Neural crest cell (in vitro differentiated cells): ENCODE measurements at places on chromosomes 1 and 21. TPM values are rescaled to one million over a fixed set of nuclear protein-coding genes. Genes with fewer than 3 reads are reported as not detected.

MTARC1 gene
- total RNA-seq: 28.3 and 28.5 TPM in 2 replicates

FCAMR gene
- not detected in 2 replicates for total RNA-seq

CBS gene
- 157 and 165 TPM in 2 replicates for total RNA-seq

OTUD3 gene
- total RNA-seq: 23.3 and 23.5 TPM in 2 replicates

SLC26A9 gene
- total RNA-seq: 0.16 TPM in 1 of 2 replicates, not detected in the other

PPIAL4G gene
- 0.09 TPM in 1 of 2 replicates, not detected in the other for total RNA-seq

CLEC20A gene
- not detected in 2 replicates for total RNA-seq

PTCH2 gene
- total RNA-seq: 1.4 and 2.0 TPM in 2 replicates

AZIN2 gene
- total RNA-seq: 8.1 and 9.7 TPM in 2 replicates

CSMD2 gene
- total RNA-seq: 0.40 and 0.45 TPM in 2 replicates

RASSF5 gene
- 1.2 and 1.4 TPM in 2 replicates for total RNA-seq

DNA sequence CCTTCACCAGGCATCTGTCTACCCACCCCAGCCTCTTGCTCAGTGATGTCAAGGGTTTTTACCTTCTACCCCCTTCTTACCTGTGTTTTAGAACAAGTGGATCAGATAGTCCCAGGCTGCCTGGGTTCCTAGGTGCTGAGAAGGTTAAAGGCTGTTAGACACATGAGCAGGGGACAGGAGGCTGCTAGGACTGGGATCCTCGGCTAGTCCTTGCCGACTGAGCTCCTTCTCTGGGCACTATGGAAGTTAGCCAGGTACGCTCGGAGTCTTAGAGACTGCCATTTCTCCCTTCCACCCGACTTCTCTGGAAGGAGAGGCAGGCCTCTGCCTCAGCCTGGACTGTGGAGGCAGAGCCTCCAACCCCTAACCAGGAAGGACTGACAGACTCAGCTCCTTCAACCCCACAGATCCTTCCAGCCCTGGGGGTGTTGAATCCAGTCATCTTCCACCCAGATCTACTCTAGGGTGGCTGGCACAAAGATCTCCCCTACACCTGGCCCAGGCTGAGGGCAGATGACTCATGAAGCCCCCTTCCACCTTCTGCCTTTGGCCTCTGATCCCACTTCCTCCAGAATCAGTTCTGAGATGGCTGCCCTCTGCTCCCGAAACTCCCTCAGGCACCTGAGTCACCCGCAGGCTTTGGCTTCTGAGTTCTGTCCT is at the start of gene DYNLT4:
DYNLT4 (minus strand) TSS at position 648 of the 660 bp plus-strand sequence. CDS start 683 bp downstream, outside the sequence.
- peaks cover 4% of the 10 kb centered on the region for H3K27me3 ChIP-seq
- DNase-seq: no peak
- H3K4me3 ChIP-seq: peak within 1 kb of the TSS; percentile 73
- H3K36me3 ChIP-seq: peaks cover 9% of the 10 kb centered on the region
- H3K4me1 ChIP-seq: peaks cover 60% of the 10 kb centered on the region

DNA sequence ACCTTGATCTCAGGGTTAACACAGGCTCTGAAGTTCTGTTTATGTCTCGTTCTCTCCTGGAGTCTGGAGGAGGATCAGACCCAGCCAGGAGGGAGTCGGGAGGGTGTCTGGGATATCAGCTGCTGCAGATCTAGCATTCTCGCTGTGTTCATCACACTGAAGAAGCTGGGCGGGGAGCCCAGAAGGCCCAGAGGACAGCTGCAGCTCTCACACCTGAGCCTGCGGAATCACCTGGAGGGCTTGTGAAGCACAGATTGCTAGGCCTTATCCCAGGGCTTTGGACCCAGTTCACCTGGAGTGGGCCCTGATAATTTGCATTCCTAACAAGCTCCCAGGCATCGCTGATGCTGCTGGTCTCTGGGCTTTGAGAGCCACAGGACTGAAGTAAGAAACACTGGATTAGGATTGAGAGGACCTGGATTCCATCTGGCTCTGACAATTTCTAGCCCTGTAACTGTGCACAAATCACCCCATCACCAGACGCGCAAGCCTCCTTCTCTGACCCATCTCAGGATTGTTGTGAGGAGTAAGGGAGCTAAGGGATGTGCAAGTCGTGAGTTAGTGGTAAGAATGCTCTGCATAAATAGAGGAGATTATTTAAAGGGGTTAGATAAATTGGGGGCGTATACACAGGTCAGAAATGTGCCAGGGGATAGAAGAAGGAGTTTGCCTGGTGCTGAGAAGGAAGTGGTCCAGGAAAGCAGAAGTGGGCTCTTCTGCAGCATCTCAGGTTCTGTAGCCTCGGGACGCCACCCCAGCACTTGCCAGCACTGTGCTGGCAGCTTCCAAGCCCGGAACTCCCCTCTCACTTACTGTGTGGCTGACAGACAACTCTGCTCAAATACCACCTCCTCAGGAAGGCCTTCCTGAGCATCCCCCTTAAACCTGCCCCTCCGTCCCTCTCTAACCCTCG is 19.1 kb downstream of the ABCA4 start:
- H3K36me3 ChIP-seq: no peaks in the 10 kb centered on the region
- no peaks in the 10 kb centered on the region for H3K27me3 ChIP-seq
- no peak overlapping the region for H3K4me3 ChIP-seq
- H3K4me1 ChIP-seq: peaks cover 12% of the 10 kb centered on the region
- H3K27ac ChIP-seq: peak overlapping the region; percentile 27

- H3K4me1 ChIP-seq: peaks cover 20% of the 10 kb centered on the region
- no peaks in the 10 kb centered on the region for H3K27me3 ChIP-seq
- no peaks in the 10 kb centered on the region for H3K36me3 ChIP-seq
- H3K4me3 ChIP-seq: no peak overlapping the region
Observed at GRCh38 chr21:17466166-17466565, 46.7 kb upstream of the CXADR start.

GRCh38 chr1:40243351-40243750 is 4.4 kb upstream of the TMCO2 start:
- no peaks in the 10 kb centered on the region for H3K4me1 ChIP-seq
- no peaks in the 10 kb centered on the region for H3K36me3 ChIP-seq
- no peak overlapping the region for H3K4me3 ChIP-seq
- no peak for DNase-seq

- H3K27ac ChIP-seq: no peak overlapping the region
- H3K36me3 ChIP-seq: no peaks in the 10 kb centered on the region
- no peak for DNase-seq
- no peaks in the 10 kb centered on the region for H3K27me3 ChIP-seq
Observed at GRCh38 chr1:28073867-28074266, 14.5 kb downstream of the EYA3 start.

- no peaks in the 10 kb centered on the region for H3K36me3 ChIP-seq
- H3K4me1 ChIP-seq: peaks cover 29% of the 10 kb centered on the region
- DNase-seq: no peak
Observed at GRCh38 chr1:155940993-155941844, at the start of gene RXFP4. RXFP4 (plus strand) TSS chr1:155941638; CDS start chr1:155941710, 72 bp downstream.

- H3K27me3 ChIP-seq: no peaks in the 10 kb centered on the region
- no peak overlapping the region for H3K27ac ChIP-seq
- DNase-seq: no peak
- H3K4me3 ChIP-seq: no peak overlapping the region
Observed at GRCh38 chr1:2276803-2277580, 48.9 kb downstream of the SKI start.

DNA sequence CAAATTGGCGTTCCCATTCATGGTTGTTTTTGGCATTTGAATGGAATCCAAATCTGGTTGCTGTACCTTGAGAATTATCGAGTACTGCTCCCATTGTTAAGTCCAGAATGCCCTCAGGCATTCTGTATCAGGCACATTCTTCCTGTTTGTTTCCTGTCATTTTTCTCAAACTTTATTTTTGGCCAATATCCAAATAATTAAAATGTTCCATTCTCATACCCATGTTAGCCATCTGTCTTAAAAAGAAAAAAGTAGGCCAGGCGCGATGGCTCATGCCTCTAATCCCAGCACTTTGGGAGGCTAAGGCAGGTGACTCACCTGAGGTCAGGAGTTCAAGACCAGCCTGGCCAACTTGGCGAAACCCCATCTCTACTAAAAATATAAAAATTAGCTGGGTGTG is 29.3 kb upstream of the SHISA4 start:
- peaks cover 24% of the 10 kb centered on the region for H3K36me3 ChIP-seq
- H3K4me3 ChIP-seq: no peak overlapping the region
- no peaks in the 10 kb centered on the region for H3K4me1 ChIP-seq

DNA sequence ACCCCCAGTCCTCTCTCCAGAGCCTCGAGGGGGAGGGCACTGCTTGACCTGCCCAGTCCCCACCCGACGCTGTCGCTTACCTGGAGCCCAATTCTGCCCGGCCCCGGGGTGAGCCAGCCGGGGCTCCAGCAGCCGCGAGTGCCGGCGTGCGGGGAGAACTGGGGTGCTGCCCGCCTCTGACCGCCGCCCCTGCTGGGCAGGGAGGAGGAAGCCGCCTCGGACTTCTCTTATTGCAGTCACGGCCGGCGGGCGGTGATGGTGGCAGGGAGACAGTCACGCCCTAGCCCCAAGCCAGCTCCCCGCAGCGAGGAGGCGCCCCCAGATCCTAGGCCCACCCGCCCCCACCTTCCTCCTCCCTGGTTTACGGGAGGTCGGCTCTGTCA is at the start of gene FGR:
FGR (minus strand) TSS at position 201 of the 383 bp plus-strand sequence. CDS start 11,269 bp downstream, outside the sequence.
- H3K36me3 ChIP-seq: no peaks in the 10 kb centered on the region
- H3K27ac ChIP-seq: no peak within 1 kb of the TSS
- H3K4me1 ChIP-seq: peaks cover 39% of the 10 kb centered on the region
- DNase-seq: no peak
- peak within 1 kb of the TSS; percentile 41 for H3K4me3 ChIP-seq

GRCh38 chr1:40057310-40058030 is 16.9 kb downstream of the CAP1 start:
- peaks cover 2% of the 10 kb centered on the region for H3K36me3 ChIP-seq
- no peak overlapping the region for H3K4me3 ChIP-seq
- DNase-seq: no peak
- peak overlapping the region; percentile 28 for H3K27ac ChIP-seq

DNA sequence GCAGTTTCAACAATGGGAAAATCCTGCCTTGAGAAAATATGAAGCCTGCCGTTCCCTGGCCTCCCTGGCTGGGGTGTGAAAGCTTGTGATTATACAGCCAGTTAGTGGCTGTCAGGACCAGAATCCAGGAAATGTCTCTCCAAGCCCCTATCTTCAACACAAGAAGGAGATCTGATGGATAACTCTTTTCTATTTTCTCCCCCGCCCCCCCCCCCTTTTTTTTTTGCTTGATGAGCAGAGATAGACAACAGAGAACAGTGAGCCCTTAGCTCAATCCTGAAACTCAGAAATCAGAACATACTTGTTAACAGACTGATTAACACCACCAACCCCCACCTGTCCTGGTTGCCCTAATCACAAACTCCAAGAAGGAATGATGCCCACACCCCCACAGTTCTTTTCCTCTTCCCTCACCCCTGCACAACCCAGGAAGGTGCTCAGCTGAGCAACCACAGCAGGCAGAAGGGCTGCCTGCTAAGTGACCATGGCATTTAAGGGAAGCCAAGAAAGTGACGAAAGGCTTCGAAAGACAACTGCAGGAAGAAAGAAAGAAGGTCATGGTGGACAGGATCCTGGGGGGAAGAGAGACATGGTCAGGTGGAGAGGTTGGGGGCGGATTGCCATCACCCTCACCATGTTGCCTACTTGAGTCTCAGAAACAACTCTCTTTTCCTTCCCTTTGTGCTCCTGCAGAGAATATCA is 12.3 kb upstream of the DENND2D start:
- no peak overlapping the region for H3K27ac ChIP-seq
- H3K36me3 ChIP-seq: no peaks in the 10 kb centered on the region
- no peaks in the 10 kb centered on the region for H3K4me1 ChIP-seq
- H3K27me3 ChIP-seq: no peaks in the 10 kb centered on the region
- H3K4me3 ChIP-seq: no peak overlapping the region

GRCh38 chr1:151992303-151993083 is 1.2 kb downstream of the S100A10 start:
- H3K27ac ChIP-seq: no peak overlapping the region
- H3K4me3 ChIP-seq: peak overlapping the region; percentile 86
- peaks cover 26% of the 10 kb centered on the region for H3K4me1 ChIP-seq
- no peak for DNase-seq

DNA sequence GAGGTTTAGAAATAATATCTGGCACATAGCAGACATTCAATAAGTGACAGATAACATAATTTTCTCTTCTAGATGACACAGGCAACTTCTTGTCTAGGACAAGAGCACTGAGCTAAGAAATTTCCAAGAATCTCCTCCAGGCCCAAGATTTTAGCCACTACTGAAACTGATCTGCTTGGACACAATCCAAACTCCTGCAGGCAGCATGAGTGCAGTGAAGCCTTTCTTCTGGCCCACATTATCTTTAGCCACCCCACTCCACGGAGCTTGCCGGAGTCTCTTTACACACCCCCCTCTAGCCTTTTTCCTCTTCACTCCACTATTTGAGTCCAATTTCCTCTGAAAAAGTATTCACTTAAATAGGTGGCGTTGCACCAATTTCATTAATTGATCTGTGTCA is 142.9 kb upstream of the DUSP10 start:
- no peak overlapping the region for H3K27ac ChIP-seq
- H3K4me1 ChIP-seq: no peaks in the 10 kb centered on the region
- no peaks in the 10 kb centered on the region for H3K36me3 ChIP-seq
- no peak overlapping the region for H3K4me3 ChIP-seq
- no peaks in the 10 kb centered on the region for H3K27me3 ChIP-seq
- DNase-seq: no peak

GRCh38 chr1:228977307-228977706 is 242.0 kb downstream of the RHOU start:
- no peak overlapping the region for H3K27ac ChIP-seq
- peaks cover 13% of the 10 kb centered on the region for H3K27me3 ChIP-seq
- H3K4me3 ChIP-seq: no peak overlapping the region
- H3K4me1 ChIP-seq: peaks cover 15% of the 10 kb centered on the region
- H3K36me3 ChIP-seq: no peaks in the 10 kb centered on the region
- no peak for DNase-seq

- H3K27me3 ChIP-seq: peaks cover 49% of the 10 kb centered on the region
- no peak overlapping the region for H3K27ac ChIP-seq
- H3K4me1 ChIP-seq: peaks cover 45% of the 10 kb centered on the region
Observed at GRCh38 chr1:230427981-230428380, 1.8 kb upstream of the PGBD5 start.

DNA sequence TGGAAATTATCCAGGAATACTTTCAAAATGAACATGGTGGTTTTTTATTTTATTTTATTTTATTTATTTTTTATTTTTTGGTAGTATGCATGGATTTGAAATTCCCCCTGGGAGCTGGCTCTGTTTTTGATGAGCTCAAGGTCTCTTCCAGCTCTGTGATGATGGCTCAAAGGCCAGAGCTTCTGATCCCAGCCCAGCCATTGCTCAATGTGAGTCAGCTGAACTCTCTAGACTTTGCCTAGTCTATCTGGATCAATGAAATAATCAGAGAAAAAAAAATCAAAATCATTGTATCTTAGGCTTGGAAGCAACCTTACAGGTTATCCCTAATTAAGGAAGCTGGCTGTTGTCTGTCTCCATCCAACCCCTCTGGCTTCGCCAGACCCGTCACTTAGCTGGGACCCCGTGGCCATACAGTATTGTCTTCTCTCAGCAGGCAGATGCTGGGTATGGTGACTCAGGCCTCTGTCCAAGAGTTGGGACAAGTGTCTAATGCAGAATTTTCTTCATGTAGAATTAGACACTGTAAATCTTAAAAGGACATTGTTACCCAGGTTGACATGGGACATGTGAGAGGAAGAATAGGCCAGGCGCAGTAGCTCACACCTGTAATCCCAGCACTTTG is 90.2 kb upstream of the LPGAT1 start:
- H3K4me3 ChIP-seq: no peak overlapping the region
- DNase-seq: no peak
- H3K36me3 ChIP-seq: no peaks in the 10 kb centered on the region
- H3K27me3 ChIP-seq: peaks cover 5% of the 10 kb centered on the region
- H3K4me1 ChIP-seq: no peaks in the 10 kb centered on the region
